ENCODE measurements at places on chromosomes 13 and 19.

DNA sequence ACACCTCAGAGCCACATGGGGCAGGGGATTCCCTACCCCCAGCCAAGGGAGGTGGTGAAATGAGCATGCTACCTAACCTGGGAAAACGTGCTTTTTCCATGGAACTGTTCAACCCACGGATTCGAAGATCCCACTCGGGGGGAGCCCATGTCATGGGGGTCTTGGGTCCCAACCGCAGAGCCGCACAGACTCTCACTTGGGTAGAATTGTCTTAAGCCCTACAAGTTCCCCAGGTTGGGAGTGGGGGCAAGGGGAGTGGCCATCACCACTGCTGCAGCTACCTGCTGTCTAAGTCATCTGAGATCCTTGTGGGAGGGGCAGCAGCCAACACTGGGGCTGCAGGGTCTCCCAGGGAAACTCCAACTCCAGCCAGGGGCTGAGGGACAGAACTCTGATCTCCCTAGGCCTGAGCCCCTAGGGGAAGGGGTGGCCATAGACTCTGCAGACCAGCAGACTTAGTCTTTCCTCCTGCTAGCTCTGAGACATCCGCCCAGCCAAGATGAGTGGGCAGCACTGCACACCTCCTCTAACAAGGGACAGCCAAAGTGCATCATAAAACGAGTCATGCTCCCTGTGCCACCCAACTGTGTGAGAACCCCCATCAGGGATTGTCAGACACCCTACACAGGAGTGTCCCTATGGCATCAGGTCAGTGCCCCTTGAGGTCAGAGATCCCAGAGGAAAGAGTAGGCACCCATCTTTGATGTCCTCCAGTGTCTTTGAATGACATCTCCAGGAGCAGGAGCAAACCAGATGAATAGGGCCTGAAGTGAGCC is 610.4 kb upstream of the SLITRK6 start:
- DNase-seq, result no peak

DNA sequence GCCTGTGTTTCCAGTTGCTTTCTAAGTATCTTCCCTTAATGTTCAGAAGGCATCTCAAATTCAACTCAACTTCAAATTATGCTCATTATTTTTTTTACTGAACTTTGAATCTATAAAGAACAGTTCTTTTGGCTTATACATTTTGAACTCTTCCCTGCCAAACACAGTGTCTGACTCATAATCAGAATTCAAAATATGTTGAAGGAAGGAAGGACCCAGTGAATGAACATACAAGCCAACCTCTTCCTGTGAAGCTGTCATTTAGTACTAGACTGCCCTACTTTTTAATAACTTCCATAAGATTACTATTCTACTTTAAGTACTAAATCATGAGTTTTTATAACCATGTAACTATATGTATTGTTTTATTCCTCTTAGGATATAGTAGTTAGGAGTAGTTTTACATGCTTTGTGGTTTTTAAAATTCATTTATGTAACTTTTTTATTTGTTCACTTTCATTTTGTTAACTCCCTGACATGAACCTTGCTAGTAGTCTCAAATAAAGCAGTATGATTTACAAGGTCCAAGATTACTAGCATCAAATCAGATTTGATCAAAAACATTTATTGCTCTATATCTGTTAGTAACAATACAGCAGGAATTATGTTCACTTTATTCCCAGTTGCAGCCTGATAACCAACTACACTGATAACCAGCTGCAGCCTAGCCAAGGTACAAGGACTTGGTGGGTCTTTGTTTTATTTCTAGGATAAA is 6.4 kb downstream of the NUDT15 start:
- peak; percentile 66 for DNase-seq

DNA sequence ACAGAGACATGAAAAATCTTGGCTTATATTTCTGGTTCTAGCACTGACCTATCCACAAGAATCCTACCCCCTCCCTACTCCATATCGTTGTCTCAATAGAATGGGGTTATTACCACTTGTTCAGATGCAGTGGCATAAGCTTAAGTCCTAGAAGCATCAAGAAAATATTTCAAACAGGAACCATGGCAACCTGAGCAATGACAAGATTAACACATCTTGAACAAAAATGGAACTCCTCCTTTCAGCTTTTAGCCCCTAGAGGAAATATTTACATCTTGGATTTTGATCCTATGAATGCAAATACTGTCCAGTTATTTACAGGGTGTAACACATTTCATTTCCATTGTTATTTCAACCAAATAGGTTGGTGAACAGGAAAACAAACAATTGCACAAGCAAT is 46.1 kb upstream of the TSC22D1 start:
- no peak for DNase-seq

DNA sequence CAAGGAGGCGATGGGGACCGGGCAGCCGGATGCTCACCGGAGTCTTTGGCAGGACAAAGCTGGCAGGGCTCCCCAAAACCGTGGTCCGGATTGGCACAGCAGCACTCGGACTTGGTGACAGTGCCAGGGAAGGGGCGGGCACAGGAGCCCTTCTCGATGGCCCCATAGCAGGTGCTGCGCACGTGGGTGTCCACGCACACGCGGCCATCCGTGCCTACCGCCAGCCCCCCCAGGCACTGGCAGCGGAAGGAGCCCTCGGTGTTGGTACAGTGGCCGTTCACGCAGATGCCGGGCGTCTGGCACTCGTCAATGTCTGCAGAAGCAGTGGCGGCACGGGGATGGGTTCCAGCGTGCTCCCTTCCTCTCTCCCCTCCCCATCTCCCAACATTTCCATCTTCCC is 17.9 kb downstream of the FBN3 start:
- no peak for DNase-seq

DNA sequence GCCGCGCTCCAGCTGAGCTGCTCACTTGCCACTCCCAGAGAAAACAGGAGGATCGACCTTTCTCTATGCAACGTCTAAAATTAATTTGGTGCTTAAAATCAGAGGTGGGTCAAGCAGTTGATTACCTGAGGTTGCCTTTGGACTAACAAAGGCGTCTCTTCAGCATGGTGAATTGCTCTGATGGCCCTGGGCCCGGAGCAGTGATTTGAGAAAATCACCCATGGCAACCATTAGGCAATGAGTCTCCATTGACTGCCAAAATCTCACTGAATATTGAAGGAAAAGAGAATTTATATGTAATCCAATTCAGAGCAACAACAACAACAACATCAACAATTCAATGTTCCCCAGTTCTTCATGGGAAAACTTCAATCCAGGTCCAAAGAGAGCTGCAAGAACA is 61.8 kb downstream of the IRS2 start:
- no peak for DNase-seq

DNA sequence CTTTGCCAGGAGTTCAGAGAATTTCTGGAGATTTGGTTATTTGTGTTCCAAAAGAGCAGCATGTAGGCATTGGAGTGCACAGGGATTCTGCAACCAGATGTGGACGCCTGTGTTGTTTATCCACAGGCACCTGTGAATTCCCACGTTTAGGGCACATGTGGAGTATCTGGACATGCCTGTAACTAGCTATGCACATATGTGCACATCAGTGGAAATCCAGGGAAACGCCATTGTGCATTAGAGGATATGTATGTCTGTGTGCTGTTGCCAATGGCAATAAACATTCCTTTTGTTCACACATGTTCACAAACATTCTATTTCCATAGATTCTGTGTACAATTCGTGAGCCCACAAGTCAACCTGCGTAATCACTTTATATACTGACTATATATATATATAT is 34.7 kb downstream of the OLFM2 start:
- no peak for DNase-seq

DNA sequence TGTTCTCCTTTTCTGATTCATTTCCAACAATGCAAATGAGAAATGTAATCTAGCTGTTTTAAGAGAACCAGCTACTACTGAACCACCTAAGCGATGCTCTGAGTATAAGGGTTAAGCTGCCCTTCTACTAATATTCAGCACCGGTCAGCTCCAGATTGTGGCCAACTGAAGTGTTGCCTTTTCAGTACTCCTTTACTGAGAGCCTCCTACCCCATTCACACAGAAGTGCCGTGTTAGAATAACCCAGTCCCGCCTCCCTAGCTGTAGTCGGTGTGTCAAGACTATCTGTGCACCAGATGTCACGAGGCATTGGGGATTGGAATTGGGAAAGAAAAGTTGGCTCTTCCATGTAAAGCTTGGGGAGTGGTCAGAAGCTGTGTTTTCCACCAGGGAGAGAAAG is 45.4 kb downstream of the FAM124A start:
- DNase-seq, result no peak
